ENCODE measurements at places on chromosomes 4 and X.

DNA sequence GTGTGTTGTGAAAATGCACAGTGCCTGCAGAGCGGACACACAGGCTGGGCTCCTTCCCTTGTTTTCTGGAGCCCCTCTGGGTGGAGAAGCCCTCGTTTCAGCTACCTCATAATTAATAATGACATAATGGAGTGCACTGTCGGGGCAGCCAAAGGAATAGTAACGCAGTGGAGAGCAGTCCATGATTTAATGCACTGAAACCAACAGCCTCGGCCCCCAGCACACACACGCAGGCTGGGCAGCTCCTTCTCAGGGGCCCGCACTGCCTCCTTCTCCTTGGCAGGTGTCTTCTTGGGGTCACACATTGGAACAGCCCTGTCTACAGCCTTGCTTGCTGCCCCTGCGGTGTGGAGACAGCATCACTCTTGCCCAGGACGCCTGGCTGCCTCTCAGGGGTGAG lies 89.2 kb downstream of the DCTD start:
- no peak for DNase-seq

DNA sequence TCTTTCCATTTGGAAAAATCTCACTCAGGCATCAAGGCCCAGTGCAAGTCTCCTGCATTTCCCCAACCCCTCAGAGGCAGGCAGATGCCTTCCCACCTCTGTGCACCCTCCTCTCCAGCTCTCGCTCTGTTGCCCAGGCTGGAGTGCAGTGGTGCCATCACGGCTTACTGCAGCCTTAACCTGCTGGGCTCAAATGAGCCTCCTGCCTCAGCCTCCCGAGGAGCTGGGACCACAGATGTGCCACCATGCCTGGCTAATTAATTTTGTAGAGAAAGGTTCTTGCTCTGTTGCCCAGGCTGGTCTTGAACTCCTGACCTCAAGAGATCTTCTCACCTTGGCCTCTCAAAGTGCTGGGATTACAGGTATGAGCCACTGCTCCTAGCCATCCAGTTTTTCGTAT lies 95.8 kb downstream of the NHSL2 start:
- no peak for DNase-seq

DNA sequence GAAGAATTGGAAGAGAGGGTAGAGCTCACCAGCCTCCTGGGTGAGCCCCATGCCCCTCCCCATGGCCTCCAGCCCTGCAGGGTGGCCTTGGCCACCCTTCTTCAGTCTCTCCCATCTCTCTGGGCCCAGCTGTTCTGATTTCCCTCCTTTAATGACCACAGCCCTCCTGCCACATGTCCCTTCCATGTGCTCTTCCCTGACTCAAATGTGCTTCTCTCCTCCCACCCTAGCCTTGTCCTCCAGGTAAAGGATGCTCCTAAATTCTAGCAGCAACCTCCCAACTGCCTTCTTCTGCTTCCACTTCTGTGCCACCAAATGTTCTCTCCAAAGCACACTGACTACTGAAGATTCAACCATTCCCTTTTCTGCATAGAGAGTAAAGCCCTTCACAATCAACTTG lies 83.0 kb downstream of the ADRA2C start:
- no peak for DNase-seq

DNA sequence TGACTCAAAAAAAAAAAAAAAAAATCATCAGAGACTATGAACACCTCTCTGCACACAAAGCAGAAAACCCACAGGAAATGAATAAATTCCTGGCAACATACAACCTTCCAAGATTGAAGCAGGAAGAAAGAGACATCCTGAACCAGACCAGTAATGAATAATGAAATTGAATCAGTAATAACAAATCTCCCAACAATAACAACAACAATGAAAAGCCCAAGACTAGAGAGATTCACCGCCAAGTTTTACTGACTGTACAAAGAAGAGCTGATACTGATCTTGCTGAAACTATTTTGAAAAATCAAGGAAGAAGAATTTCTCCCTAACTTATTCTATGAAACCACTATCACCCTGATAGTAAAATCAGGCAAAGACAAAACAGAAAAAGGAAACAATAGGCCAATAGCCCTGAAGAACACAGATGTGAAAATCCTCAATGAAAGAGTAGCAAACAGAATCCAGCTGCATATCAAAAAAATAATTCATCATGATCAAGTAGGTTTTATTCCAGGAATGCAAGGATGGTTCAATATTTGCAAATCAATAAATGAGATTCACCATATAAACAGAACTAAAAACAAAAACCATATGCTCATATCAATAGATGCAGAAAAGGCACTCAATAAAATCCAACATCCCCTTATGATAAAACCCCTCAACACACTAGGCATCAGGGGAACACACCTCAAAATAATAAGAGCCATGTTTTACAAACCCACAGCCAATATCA lies 31.0 kb upstream of the PLK4 start:
- DNase-seq: no peak

DNA sequence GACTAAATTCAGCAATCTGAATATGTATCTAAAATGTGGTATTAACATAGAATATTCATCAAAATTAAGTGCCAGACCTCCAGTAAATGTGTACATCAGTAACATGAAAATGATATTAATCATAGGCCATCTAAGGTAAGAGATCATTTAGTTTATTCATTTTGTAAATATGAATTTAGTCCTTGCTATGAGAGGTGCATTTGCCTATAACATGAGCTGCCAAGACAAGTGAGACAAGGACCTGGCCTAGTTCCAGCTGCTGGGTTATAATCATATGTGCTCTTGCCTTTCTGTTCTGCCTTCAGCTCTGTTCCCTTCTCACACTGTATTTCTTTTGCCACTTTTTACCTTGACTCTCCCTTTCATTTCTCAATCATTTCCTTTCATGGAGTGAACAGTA lies 160.0 kb downstream of the STIM2 start:
- DNase-seq: no peak

DNA sequence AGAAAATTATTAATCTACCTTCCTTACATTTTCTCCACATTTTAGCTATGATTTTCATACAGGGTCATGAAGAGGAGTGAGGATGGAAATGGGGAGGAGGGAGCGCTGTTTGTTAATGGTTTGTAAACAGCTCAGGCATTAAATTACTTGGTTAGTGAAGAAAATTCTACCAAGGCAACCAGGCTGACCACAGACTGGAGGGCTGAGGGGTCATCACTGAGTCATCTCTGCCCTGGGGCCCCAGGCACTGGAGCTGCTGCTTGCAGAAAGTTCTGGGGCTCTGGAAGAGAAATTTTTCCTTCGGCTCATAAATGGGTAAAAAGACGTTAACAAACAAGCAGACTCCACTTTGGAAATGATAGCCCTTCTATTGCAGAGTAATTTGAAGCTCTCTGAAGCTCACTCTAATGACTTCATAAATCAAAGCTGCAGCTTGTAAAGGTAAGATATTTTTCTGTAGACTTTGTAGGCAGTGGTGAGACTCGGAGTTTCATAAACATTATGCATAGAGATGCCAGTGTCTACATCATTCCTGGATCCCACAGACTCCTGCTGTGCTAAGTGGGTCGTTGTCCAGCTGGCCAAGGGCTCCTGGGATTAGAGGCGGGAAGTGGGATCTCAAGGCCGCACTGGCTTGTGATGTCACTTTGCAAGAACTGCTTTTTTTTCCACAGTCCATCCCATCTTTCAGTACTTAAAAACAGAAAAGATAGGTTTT lies 159.6 kb downstream of the PTTG2 start:
- DNase-seq: peak; percentile 62

DNA sequence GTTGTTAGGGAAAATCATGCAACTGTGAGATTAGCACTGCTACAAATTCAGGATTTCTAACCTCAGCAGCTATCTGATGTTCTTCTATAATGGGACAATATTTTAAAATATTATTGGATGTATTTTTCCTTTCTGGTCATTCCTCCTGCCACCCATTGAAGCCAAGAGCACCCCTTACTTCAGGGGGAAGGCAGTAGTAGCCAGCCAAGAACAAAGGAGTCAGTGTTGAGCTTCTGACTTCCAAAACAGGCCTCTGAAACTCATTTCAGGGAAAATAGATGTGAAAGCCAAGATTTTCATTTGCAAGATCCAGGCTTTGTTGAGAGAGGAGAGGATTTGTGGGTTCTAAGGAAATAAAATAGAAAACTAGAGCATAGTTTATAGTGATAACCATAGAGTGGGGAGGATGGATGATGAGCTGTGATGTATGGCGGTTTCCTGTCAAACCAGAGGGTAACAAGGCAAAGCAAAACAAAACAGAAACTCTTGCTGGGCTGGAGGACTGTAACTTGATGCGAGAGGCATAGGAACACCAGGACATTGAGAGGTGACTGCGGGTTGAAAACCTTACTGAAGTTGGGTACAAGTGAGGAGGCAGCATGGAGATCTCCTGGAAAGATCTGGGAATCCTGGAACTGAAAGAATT lies 173.7 kb upstream of the LEF1 start:
- no peak for DNase-seq

DNA sequence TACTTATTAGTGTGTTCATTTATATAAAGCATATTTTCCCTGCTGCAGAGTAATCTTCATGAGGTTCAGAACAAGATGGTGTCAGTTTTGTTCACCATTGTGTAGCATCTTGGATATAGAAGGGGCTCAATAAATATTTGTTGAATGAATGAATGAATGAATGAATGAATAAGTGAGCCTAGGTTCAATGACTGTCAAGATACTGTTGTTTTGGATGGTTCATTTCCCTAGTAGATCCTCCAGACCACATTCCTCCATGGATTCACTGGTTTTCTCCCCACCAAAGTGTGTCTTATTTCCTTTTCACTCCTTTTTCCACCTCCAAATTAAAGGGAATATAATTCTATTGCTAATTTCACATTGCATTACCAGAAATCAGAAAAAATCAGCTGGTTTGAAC lies 2.1 kb upstream of the OCIAD2 start:
- DNase-seq: no peak

DNA sequence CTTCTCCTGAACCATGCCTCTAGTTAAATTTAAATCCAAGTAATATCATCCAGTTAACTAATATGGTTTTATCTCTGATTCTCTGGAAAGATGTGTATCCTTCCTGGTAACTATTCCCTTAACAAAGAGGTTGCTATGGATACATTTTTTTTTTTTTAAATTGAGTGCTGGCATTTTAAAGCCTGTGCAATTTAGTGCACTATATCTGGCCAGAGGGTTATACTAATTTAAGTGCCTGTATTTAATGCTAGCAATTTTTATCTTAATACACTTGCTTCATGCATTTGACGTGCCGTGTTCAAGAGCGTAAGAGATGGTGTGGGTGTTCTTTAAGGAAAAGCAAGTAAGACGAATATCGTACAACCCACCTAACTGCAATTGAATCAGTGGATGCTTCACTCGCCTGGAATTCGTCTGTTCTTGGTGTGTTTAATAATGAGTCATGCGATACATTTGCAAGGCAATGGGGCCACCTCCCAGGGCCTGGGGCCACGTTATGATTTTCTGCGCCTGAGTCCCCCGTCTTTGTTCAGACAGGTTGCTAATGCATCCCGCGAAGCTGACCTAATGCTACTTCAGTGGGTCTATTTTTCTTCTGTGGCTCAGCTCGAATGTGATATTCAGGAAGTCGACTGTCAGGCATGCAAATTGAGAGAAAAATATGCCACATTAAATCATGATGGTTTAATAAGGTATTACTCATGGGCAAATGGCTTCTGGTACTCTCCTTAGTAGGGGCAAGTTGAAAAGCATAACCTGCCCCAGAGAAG lies 14.2 kb upstream of the MID1 start:
- DNase-seq: peak; percentile 59

DNA sequence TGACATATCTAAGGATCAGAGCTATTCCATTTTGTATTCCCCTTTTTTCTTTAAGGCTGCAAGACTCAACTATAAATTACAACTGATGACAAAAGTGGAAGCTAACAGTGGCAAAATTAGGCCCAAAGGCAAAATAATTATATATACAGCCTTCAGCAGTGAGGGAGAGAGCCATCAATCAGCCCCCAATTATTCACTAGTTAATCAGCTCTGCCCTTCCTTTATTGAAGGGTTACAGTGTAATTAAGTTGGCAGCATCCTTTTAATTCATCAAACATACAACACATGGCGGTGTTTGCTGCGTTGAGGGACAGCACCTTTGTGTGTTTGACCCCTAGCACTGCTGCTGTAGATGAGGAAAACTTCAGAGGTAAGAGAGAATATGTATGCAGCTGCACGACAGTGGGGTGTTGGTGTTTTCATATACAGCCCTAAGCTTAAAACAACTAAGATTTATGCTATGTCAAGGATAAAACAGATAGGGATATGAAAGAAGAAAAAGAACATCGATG lies 973.9 kb upstream of the POU3F4 start:
- no peak for DNase-seq

- no peak for DNase-seq
Measured at GRCh38 chrX:102624105-102624504, 24.8 kb downstream of the ARMCX5 start.

DNA sequence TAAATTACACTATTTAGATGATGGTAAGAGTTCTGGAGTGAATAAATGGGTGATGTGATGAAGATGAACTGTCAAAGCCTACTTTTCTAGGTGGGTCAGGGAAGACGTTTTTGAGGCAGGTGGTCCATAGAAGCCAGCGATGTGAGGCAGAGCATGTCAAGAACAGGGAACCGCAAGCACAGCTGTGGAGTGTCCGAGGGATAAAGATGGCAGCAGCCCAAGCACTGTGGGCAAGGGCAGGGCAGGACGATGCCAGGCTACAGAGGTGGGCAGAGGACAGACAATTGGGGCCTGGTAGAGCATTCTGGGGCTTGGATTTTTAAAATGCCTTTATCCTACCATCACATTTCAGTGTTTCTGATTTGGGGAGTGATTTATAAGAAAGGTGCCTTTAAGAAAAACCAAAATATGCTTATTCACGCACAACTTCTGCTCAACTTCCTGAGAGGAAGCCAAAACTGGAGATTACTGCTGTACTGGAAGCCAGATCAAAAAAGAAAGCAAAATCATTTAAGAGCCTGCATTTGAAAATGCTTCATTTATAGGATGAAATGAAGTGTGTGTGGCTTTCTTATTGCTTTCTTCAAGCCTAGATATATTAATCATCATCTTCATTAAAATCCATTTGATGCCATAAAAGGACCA lies 119.0 kb upstream of the WDR17 start:
- no peak for DNase-seq

DNA sequence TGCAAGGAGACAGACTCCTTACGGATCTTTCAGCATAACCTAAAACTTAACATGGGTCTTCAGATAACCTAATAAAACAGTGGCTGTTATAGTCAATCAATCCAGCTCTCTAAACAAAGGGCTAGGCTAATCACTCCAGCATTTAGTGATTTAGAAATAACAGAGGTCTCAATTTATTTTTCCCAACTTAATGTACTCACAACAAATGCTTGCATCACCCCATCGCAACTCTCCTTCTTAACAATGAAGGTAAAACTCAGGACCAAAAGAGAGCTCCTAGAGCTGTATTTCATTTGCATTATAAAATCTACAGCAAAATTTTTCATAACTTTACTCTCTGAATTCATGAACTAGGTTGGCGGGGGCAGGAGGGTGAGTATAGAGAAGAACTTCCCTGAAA lies 1.1 kb downstream of the LIN54 start:
- no peak for DNase-seq

Measured in cardiac muscle cell (in vitro differentiated cells and primary cell).